Activated T-helper 1 cell treated with anti-CD3 and anti-CD28 coated beads, Interleukin-2, amount 50 U/mL, for 16 hours (primary cell): ENCODE measurements at places on chromosomes 13 and 19.

DNA sequence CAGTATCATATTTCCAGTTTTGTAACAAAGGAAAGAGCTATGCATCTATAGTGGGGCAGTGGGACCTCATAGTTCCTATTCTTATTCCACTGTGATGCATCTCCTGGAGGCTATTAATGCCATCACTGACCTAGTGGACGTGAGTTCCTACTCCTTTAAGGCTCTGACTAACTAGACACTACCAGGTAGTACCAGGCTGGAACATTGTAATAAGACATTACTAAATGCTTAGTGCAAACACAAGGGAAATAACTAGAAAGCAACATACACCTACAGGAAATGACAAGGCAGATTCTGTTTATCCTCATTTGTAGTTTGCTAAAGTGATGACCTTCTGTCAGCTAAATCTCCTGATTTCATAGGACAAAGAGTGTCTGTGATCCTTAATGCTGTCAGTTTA is 192.5 kb downstream of the POSTN start:
- no peak for DNase-seq

- peak; percentile 6 for DNase-seq
These were observed 379 bp upstream of the ZNF470 start for GRCh38 chr19:56566904-56567273.

- DNase-seq = no peak
These were observed 1.5 kb upstream of the PCDH20 start for GRCh38 chr13:61417086-61417570.

GRCh38 chr13:74250738-74251190 is 116.6 kb upstream of the KLF12 start:
- no peak for DNase-seq

GRCh38 chr13:49638030-49638743 is 9.9 kb downstream of the ARL11 start:
- DNase-seq = no peak

- DNase-seq = no peak
These were observed 6.6 kb downstream of the ZSCAN18 start for GRCh38 chr19:58091251-58091995.

DNA sequence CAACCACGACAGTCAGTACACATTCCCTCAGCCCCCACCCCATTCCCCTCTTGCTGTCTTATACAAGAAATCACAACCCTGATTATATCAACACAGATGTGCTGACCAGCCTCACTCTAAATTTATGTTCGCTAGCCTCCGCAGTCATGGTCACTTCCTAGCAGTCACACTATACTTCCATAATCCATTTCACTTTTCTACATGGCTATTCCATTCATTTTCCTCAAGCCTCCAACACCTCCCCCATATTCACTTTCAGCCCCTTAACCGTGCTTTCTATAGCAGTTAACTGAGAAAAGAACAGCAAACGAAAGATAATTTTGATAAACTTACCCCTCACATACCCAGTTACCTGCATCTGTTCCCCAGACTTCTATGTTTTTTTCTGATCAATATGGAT is 8.4 kb downstream of the LSM14A start:
- DNase-seq = no peak

- no peak for DNase-seq
These were observed 102.5 kb downstream of the FAM216B start for GRCh38 chr13:42883771-42884467.

DNA sequence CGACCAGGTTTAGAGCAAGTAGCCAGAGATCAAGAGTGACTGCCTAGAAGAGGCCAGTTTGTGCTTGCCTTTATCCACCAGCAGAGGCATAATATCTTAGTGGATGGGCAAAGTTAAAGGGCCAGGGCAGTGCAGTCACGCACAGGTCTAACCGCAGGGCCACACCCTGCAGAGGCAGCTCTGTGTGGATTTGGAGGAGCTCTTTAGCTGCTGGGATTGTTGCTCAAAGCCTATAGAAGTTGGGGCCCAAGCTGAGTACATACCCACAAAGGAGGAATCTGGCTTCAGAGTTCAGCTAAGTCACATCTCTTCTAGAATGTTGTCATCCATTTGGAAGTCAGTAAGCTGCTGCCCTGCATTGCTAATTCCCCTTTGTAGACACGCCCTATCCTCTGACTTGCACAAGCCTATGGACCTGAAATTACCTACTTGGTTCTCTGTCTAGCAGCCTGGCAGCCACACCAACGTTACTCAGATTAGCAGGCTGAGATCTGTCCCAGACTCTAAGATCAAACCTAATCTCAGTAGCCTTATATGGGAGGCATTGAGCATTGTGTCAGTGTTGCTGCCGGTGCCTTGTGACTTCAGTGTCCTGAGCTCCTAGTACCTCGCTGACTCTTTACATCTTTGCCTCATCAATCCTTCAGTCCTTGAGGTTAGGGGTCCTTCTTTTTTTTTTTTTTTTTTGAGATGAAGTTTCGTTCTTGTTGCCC is 102.9 kb upstream of the STARD13 start:
- DNase-seq = no peak

- no peak for DNase-seq
These were observed 14.5 kb downstream of the KLK4 start for GRCh38 chr19:50896591-50897190.

GRCh38 chr19:3374369-3375112 is 8.2 kb downstream of the NFIC start:
- no peak for DNase-seq

- DNase-seq = no peak
These were observed 34.9 kb upstream of the GPR183 start for GRCh38 chr13:99341969-99342722.

DNA sequence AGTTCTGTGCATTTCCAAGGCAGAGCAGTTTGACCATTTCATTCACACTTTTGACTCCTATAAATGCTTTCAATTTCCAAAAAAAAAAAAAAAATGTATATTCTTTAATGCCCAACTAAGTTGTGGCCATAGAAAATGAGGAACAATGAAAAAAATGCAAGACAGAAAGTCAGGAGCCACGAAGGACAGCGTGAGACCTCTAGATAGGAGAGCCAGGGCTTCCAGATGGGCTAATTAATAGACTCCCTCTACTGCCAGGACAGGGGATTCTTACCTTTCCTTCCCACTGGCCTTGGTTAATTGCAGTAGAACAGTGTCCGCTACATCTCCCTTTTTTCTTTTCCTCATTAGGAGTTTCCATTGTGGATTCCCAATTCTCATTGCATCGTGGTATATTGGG is 8.6 kb downstream of the FPR3 start:
- no peak for DNase-seq

- no peak for DNase-seq
These were observed 41.8 kb downstream of the EFNB2 start for GRCh38 chr13:106493533-106494220.

DNA sequence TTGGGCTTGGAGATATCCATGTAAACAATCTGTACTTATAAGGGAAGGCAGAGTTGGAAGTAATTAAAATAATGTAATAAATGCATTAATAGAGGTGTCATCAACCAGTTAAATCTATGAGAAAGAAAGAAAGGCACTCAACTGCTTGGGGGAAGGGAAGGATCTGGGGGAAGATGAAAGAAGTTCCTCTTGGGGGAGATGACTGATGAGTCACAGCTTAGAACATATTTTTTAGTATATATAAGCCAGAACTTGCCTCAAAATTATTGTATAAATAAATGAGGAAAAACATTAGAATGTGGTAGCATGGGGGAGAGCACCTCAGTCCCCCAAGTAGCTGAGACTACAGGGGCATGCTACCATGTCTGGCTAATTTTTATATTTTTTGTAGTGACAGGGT is 205.8 kb downstream of the GGACT start:
- DNase-seq = no peak

DNA sequence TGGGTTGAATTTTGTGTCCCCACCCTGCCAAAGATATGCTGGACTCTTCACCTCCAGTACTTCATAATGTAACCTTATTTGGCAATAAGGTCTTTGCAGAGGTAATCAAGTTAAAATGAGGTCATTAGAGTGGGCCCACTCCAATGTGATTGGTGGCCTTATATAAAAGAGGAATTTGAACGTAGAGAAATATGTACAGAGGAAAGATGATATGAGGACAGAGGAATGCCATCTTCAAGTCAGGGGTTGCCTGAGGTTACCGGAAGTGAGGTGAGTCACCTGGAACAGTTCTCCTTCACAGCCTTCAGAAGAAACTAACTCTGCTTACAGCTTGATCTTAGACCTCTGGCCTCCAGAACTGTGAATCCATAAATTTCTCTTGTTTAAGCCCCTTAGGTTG is 69.9 kb downstream of the GPC5 start:
- DNase-seq = no peak

- DNase-seq = no peak
These were observed 20.5 kb downstream of the IQCN start for GRCh38 chr19:18253716-18254115.

DNA sequence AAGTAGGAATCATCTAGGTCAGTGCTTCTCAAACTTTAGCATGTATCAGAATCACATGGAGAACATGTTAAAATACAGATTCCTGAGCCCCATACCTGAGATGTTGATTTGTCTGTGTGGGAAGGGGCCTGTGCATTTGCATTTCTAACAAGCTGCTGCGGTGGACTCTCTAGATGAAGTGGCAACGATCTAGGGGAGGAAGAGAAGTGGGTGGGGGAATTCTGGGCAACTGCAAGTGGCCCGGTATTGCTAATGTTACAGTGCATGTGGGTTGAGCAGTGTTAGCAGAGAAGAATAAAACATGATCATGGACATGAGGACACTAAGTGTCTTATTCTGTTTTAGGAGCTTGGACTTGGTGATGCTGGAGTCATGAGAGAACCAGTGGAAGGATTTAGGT is 329.0 kb downstream of the OLFM4 start:
- no peak for DNase-seq

DNA sequence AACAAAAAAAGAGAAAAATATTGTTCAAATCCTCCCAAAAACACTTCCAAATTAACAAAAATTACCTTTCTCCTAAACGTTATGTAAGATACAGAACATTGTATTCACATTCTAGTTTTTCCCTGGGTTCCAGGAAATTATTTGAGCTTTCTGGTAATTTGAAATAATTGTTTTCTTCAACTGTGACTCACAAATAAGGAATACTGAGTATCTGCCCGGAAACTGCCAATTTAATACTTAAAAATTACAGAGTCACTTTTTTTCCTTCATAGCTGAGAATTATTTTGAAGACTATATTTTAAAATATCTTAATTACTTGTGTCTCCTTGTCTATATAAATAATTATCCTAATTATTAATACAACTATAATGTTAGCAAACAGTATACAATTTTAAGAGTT is 709.0 kb upstream of the ARGLU1 start:
- no peak for DNase-seq

GRCh38 chr13:93859716-93860115 is 619.8 kb downstream of the DCT start:
- no peak for DNase-seq

- DNase-seq = no peak
These were observed 16.5 kb upstream of the ATP8B3 start for GRCh38 chr19:1828279-1829238.

DNA sequence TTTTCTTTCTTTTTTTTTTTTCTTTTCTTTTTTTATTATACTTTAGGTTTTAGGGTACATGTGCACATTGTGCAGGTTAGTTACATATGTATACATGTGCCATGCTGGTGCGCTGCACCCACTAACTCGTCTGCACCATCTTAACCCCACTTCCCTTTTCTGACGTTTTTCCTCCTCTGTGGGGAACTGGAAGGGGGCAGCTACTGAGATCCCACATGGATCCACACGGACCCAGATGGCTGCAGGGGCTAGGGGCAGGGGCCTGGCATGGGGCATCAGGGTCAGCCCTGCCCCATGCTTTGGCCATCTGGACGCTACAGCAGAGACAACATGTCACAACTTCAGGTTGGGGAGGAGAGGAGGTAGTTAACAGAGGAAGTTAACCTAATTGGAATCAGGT is 54.3 kb downstream of the RUBCNL start:
- no peak for DNase-seq

GRCh38 chr19:50507376-50507775 is 3.6 kb downstream of the JOSD2 start:
- no peak for DNase-seq

DNA sequence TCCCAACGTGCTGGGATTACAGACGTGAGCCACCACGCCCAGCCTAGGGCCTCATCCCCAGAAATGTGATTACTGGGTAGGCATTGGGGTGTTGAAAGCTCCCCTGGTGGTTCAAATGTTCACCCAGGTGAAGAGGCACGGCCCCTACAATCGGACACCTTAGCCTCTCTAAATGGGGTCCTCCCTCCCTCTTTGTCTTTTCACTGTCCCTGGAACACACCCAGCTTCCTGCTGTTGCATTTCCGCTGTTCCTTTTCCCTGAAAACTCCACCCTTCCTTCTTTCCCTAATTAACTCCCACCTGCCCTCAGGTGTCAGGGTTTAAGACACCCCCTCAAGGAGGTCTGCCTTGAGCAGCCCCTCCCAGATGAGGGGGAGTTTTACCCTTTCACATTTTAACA is 3.6 kb upstream of the PRODH2 start:
- no peak for DNase-seq

DNA sequence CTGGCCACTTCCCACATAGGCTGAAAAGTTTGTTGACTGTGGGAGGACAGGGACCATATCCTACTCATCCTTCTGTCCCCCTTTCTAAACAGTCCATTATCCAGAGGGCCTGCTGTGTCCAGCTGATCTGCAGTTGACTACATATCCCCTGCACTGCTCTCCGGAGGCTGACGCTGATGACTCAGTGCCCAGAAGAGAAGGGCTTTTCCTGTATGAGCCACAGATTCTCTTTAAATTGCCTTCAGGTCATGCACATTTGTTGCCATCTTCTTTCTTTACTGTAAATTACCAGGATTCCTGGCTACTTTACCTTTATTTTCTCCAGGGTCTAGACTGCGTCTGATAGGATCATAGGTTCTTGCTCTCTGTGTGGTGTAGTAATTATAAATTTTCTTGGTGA is 125.2 kb downstream of the LACC1 start:
- no peak for DNase-seq

DNA sequence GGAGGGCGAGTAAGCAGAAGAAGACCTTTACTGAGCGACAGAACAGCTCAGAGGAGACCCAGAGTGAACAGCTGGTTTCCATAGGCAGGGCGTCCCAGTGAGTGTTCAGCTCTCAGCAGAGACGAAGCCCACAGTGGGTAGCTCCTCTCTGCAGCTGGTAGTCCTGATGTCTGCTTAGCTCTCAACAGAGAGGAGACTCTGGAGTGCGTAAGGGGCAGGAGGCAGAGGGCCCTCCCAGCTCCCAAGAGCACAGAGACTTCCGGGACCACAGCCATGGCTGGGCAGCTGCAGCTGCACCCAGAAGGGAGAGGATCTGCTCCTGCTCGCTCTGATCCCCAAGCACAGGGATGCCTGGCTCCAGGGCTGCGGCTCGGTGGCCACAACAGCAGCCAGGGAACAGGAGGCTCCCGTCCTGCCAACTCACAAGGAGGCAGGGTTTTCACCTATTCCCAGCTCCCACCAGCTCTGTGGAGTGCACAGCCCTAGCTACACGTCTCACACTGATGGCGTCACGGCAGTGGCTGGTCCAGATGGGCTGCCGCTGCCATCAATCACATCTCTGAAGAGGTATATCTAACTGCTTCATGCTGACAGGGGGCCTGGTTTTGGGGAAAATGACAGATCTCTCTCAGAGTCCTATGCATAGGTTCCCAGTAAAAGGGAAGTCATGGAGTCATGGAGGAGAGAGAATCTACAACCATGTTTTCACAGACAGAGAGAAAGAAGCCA is 2660.1 kb upstream of the PCDH20 start:
- no peak for DNase-seq
